ENCODE measurements at places on chromosomes 6 and 20. TPM values are rescaled to one million over a fixed set of nuclear protein-coding genes. Genes with fewer than 3 reads are reported as not detected.

DNA sequence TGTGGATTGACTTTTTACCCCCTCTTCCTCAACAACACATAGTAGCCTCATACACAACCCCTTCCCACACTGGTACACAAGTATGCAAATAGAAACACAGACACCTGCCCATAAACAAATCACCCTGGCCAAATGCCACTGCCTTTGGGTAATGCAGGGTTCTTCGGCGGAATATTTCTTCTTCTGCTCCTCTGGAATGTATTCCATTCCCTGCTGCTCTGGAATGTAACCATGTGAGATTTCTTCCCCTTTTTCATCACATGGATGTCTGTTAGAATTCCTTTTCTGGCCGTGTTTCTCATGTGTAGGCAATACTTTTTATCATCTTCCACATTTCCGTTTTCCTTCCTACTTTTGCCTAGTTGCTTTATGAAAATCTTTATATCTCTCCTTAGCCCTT, 76.1 kb upstream of the TPD52L1 start:
- no peak for DNase-seq

- no peak for DNase-seq
Measured at GRCh38 chr20:53070224-53070623, 98.1 kb downstream of the TSHZ2 start.

GRCh38 chr6:16783509-16783908, 22.2 kb upstream of the ATXN1 start:
- DNase-seq, result peak; percentile 15

DNA sequence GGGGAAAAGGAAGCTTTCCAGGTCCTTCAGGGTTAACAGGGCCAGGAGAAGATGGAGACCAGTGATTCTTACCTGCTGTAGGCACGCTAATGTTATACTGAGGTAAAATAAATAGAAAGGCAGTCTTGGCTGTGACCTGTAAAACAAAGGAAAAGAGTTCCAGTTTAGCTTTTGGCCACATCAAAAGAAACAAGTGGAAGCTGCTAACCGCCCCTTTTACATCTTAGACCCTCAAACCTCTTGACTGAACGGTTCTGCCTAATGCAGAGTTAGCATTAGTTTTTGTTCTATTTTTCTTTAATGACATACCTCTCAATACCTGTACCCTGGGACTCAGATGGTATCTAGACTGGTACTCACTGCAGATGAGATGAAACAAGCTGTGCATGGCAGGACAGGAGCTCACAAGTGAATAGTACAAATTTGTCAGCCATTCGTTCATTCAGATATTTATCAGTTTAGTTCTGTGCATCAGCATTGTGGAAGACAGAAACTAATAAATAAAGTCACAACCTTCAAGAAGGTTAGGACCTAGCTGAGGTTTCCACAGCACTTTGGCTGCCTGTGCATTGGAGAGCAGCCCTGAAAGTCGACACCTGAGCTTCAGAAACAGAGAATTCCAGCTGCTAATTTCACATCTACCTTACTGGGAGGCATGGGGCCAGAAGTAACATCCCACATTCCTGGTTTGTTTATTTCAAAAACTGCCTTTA, 41.0 kb downstream of the TRAM2 start:
- no peak for DNase-seq

DNA sequence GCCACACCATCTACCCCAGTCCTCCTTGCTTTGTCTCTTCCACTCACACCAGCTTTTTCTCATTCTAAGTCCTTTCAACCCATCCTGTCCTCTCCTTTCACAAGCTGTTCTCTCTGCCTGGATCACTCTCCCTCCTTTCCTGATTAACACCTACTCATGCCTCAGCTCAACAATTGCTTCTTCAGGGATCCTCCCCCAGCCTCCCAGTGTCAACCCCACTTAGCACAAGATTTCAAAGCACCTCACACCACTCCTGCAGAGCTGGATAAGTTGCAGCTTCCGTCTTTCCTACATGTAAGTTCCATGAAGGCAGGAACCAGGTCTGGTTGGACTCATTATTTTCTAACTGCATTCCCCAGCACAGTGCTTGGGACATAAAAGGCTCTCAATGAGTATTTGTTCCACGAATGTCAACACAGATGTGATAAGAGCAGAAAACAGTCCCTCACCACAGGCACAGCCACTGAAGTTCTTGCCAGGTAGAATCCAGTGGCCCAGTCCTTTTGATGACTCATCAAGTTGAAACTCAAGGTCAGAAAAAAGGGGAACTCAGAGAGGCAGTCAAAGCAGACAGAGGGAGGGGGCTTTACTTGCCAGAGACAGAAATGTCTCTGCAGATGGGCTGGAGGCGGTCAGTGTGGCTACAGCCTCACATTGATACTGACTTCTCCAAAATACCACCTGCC, 193.4 kb upstream of the PRDM1 start:
- DNase-seq, result no peak

GRCh38 chr6:5084781-5085647, at the start of gene PPP1R3G:
PPP1R3G (plus strand) TSS chr6:5085341; CDS start chr6:5085486, 145 bp downstream.
- peak; percentile 65 for DNase-seq

GRCh38 chr6:140388192-140388802, 1013.8 kb upstream of the CITED2 start:
- DNase-seq, result peak; percentile 7

DNA sequence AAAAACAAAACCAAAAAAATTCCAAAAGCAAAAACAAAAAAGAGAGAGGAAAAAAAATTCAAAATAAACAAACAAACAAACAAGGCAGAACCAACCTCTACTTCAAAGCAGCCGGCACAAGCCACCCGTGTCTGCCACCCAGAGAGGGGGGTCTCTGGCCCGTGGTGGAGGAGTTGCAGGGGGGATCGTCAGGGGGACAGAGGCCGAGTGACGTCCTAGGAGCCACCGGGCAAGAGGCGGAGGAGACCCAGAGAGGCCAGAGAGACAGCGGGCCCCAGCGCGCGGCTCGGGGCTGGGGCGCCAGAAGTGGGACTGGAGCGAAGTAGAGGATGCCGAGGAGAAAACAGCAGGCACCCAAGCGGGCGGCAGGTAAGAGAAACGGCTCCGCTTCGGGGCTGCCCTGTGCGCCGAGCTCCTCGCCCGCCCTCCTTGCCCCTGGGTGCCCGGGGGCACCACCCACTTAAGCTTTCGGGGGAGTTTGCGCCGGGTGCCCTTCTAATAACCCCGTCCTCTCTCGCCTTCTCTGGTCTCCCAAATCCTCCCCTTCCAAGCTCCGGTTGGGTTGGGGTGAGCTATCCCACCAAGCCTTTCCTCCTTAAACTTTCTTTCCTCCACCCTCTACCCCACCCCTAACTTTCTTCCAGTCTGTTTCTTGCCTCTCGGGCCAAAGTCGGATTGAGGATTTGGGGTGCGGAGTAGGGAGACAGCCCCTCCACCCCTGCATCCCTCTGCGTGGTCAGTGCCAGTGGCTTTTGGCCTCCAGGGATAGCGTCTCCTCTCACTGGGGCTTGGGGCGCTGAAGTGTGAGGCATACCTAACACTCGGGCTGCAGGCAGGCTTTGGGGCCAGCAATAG, 1.0 kb downstream of the TSHZ2 start:
- DNase-seq, result no peak

DNA sequence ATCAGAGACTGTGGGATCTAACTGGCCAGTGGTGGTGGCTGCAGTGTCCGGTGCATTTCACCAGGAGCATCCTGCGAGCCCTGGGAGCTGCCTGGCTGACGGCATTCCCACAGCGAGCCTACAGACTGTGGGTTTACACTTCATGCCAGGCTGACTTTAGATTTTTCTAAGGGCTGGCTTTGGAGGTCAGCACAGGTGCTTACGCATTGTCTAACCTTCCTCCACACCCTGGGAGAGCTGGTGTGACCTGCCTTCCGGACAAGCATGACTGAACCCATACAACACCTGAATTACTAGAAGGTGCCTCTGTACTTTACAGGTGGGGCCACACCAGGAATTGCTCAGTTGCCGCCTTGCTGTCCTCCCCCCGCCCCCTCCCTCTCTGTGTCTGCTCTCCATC, 96.2 kb downstream of the RREB1 start:
- DNase-seq, result no peak

DNA sequence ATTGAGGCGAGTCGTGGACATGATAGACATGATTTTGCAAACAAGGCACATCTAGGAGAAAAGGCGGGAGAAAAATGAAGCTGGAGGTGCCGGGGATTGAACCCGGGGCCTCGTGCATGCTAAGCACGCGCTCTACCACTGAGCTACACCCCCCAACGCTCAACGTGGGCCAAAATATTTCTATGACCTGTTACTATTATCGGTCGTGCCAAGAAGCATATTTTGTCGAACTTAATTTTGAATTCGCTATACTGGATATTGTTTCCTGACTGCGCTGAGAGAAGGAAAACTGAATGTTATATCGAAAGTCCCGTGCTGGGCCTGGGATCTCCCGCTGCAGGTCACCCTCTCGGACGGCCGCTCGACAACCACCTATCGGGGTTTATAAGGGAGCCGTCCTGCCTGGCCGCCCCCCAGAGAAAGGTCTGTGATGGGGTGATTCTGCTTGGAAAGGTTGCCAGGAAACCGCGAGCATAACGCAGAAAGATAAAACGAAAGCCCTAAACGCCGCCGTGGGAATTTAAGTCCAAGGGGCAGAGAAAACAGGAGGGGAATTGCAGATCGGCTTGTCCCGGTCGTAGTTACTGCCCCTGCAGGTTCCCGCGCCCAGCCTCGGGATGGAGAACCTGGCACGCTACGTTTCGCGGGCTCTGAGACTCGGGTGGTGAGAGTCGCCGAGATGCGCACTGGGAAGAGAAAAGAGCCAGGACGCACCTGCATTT, 60.0 kb downstream of the TRIM27 start:
- DNase-seq, result peak; percentile 82

- DNase-seq, result peak; percentile 79
Measured at GRCh38 chr6:106163966-106164877, 78.1 kb downstream of the PRDM1 start.

DNA sequence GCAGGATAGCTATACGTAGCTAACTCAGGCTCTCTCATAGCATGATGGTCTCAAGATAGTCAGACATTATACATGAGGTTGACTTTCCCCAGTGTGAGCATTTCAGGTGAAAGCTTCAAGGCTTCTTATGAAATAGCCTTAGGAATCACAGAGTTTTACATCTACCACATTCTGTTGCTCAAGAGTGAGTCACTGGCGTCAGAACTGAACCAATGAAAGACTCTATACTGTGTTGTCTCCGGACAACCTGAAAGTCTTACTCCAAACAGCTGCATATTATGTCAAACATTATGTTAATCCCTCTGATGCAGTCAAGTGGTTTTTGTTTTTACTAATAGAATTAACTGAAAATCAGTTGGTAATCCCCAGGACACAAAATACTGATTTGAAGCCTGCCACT, 79.8 kb upstream of the TRDN start:
- no peak for DNase-seq

DNA sequence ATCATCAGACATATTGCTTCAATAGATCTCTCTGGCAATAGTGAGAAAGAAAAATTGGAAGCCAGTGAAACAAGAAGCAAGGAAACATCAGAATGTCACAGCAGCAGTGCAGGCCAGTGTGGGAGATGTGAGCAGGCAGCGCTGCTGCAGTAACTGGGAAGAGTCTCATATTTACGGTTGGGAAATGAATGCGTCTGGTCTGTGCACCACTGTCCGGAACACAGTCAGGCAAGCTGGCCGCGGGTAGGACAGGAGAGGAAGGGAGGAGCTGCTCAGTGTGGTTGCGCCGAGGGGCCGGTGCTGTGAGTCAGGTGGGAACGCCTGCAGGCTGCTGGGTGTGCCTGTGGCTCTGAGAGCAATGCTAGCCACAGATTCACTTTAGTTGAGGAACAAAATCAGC, 6.4 kb upstream of the PSMG4 start:
- DNase-seq, result no peak

The COX4I2 gene
- not detected for total RNA-seq

The IPCEF1 gene
- total RNA-seq, result under 0.01 TPM

The RBPJL gene
- total RNA-seq, result not detected

The COL9A3 gene
- total RNA-seq, result 0.28 TPM

The ZBTB12 gene
- total RNA-seq, result 2.5 TPM

The PNLDC1 gene
- total RNA-seq, result not detected

The FOXC1 gene
- 1.3 TPM for total RNA-seq

The CDH22 gene
- not detected for total RNA-seq

The STMND1 gene
- total RNA-seq, result not detected

All from IMR-90 (cell line).